CD4-positive, alpha-beta T cell treated with Interleukin-12 subunit alpha and Interleukin-12 subunit beta, for 1 hour (primary cell): ENCODE measurements at places on chromosomes 1 and 21.
A peak's percentile ranks its signal among the peaks of the same experiment; 100 is the strongest.

GRCh38 chr1:211326528-211327345, at the start of gene TRAF5:
Gene TRAF5 (plus strand): TSS chr1:211326833. CDS start chr1:211353240, 26,407 bp downstream.
- DNase-seq, result peak; percentile 56

- DNase-seq, result no peak
Measured at GRCh38 chr1:175207971-175208370, 15.4 kb upstream of the KIAA0040 start.

- DNase-seq, result no peak
Measured at GRCh38 chr1:46487818-46488218, 1.8 kb upstream of the DMBX1 start.

- peak; percentile 62 for DNase-seq
Measured at GRCh38 chr1:110339407-110340206, 430 bp downstream of the RBM15 start.

- no peak for DNase-seq
Measured at GRCh38 chr1:236377832-236378535, 16.1 kb upstream of the EDARADD start.

DNA sequence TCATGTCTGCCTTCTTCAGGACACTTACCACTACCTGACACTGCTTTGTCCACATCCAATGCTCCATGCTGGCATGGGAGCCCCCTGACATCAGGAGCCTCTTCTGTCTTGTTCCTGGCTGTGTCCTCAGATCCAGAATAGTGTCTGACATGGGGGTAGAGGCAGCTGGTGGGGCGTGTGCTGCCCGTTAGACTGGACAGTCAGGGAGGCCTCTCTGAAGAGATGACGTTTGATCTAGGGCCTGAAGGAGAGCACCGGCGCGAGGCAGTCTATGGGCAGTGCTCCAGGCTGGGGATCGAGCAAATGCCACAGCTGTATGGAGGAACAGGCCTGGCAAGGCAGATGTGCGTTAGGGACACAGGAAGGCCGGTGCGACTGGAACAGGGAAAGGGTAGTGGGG, 16.6 kb downstream of the SLC9A1 start:
- no peak for DNase-seq

DNA sequence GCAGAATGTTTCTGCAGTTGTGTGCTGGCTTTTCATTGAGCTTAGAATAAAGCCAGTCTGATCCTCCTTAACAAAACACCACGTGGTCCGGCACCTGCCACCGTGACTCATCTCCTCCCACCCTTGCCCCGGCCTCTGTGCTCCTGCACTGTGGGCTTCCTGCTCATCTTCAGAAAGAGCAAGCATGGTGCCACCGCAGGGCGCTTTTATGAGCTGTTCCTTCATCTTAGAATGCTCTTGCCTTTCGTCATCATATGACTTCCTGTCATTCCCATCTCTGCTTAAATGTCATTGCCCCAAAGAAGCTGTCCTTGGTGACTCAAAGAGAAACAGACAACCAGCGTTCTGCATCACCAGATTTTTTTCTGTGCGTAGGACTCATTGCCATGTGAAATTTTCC, 117.8 kb downstream of the HHAT start:
- peak; percentile 60 for DNase-seq

GRCh38 chr1:243213045-243213787, 41.9 kb downstream of the CEP170 start:
- no peak for DNase-seq

DNA sequence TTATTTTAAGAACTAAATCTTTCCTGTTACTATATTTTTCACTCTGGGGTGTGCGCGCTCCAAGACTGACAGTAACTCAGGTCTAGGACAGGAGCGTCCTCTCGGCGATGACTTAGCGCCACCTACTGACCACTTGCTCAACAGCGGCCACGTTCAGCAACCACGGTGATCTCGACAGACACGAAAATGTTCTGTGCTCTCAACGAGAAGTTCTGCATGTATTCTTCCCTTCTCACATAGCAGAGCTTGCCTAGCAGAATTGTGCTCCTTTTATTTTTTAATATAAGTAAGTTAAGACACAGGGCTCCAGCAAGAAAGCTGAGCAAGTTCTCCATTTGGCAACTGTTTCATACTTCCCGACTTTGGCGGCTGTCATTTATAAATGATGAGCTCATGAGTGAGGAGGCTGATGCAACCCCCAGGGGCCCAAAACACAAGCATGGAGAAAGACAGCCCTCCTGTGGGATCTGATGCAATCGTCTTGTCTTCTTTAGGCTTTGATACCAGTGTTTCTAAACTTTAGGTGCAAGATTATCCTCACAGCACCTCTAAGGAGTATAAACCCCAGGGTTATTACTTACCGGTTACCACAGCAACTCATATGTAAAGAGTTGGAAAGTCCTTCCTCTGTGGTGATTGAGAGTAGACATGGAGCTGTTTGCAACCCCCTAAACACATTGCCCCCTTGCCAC, 92.6 kb downstream of the HHIPL2 start:
- DNase-seq, result peak; percentile 84

DNA sequence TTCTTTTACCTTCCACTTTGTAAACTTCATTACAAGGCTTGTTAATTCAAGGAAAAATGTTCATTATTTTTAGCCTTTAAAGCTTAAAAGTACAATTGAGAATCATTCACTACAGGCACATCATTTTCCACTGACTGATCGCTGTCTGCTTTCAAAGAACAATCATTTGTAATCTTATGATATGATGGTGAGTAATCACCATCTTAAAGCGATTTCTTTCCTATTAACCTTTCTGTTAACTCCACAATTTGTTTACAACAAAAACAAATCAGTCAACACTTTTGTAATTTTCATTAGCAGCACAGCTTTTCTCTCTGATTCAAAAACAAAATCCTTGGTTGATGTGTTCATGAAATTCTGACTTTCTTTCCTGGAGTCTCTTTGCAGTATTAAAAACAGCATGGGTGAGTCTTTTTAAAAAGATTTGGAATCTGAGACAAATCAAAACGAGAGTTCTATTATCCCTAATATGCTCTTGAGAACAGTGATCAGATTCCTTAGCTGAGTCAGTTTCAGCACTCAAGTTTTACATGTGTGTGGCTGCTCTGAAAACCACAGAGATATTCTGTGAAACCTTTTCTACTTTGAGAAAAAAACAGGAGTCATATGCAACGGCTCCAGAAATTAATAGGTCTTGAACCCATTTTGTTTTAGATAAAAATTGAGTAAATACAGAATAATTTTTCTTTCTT, 145.8 kb upstream of the TMPRSS15 start:
- no peak for DNase-seq

DNA sequence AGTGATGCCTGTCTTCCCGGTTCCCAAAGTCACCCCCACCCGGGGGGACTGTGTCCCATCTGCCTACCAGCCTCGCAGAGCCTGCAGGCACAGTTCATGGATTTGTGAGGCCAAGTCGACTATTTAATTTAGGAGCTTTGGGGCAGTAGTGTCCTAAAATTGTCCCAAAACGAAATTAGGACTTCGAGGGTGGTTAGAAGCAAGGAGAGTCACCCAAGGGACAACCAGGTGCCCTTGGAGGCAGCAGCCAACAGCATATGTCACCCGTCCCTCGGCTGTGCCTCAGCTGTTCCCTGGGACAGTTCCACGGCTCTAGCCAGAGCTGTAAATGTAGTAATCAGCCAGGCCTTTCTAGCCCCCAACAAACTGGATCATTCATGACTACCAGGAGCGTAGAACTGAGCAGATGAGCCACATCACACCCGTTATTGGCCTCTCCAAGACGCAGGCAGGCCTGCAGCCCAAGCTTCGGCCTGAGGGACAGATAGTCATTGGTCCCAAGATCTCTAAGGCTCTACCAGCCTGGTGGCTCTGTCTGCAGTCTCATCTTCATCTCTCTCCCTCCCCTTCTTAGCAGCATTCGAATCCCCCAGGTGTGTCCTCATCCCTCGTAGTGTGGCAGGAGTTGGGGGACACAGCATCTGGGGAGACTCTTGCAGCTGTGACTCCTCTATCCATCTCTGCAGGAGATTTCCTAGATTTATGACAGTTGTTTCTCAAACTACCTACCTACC, 2.9 kb downstream of the PAX7 start:
- DNase-seq, result no peak

DNA sequence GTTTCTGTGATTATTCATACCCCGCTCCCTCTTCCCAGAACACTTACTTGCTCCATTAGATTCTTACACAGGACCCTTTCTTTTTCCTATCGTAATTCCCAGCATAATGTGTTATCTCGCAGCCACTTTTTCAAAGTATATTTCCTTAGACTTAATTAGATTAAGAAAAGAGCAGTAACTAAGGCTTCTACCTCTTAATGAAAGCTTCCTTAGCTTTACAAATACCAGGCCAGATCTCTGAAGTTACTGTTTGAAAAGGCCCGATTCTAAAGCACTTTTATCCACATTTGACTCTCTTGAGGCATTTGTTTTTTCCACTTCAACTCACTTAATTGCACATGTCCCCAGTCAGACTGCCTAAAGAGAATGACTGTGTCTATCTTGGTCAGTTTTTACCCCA, 1264.3 kb upstream of the ADGRL2 start:
- DNase-seq, result no peak

DNA sequence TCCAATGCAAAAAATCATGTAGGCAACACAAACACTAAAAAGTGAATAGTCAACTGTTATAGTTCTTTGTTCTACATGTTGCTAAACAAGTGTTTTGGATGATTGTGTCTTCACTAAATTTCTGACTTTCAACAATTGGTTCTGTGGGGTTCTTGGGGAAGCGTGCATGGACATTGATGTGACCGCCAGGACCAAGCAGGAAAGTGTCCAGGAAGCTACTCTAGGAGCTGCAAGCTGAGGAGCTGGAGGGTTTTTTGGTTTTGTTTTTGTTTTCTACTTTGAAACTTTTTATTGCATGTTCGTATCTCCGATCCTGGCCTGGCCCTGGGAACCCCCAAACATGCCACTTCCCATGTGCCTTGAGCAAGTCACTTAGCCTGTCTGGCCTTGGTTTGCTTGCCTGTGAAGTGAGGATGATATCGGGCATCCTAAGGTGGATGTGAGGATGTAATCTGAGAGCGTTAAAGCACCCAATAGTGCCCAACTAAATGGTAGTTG, 8.0 kb downstream of the TMPRSS3 start:
- no peak for DNase-seq

DNA sequence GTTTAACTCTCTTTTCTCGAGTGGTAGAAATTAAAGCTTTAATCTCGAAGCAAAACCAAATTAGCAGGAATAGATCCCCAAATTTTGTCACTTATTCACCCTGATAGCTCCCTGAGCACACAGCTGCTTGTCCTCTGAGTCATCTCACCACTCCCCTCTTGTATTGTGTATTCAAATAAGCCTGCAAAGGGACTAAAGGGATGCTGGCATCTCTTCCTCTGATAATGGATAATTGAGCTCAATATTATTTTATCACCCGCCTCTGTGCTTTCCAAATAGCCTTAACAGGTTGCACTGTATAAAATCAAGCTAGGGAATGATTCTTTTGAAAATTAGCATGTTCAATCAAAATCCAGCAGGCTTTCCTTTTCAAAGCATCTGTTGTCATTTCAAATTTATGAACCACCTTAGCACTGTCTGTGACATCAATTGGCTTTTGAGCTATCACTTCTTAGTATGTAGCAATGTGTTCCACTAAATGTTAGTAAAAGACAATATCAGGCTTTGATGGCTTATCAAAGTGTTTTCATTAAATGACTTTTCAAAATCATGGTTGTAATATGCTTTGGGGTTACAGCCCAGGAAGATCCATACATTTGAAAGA, 561.6 kb downstream of the PLA2G4A start:
- no peak for DNase-seq

- DNase-seq, result no peak
Measured at GRCh38 chr1:80218112-80218511, 1211.6 kb upstream of the ADGRL4 start.

GRCh38 chr1:183103577-183103976, 80.4 kb downstream of the LAMC1 start:
- no peak for DNase-seq

- DNase-seq, result no peak
Measured at GRCh38 chr1:91499904-91500755, 521 bp upstream of the CDC7 start.

DNA sequence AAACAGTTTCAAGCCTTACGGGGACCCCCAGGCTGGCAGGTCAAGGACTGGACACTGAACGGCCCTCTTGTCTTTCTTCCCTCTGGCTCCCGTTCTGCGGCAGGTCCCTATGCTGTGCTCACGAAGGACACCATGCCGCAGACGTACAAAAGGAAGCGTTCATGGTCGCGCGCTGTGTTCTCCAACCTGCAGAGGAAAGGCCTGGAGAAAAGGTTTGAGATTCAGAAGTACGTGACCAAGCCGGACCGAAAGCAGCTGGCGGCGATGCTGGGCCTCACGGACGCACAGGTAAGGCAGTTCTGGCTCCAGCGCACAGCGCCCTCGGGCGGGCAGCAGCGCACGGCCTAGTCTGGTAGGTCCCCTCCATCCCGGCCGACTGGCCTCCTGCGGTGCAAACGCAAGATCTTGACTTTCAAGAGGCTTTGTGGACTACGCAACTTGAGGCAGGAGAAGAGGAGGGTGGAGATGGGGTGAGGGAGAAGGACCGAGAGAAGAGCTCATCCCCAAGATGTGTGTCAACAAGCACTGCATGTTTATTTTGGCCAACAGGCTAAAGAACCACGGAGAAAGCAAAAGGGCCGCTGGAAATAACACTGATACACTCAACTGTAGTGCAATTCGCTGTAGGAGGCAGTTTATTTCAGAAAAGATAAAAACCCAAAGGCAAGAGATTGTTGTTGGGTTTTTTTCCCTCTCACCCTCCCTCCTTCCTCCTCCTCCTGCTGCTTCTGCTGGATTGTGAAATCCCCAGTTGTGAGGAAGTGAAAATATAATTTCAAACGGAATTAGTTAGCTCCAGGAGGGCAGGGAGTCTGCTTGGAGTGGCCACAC, 3.0 kb downstream of the HLX start:
- DNase-seq, result no peak

DNA sequence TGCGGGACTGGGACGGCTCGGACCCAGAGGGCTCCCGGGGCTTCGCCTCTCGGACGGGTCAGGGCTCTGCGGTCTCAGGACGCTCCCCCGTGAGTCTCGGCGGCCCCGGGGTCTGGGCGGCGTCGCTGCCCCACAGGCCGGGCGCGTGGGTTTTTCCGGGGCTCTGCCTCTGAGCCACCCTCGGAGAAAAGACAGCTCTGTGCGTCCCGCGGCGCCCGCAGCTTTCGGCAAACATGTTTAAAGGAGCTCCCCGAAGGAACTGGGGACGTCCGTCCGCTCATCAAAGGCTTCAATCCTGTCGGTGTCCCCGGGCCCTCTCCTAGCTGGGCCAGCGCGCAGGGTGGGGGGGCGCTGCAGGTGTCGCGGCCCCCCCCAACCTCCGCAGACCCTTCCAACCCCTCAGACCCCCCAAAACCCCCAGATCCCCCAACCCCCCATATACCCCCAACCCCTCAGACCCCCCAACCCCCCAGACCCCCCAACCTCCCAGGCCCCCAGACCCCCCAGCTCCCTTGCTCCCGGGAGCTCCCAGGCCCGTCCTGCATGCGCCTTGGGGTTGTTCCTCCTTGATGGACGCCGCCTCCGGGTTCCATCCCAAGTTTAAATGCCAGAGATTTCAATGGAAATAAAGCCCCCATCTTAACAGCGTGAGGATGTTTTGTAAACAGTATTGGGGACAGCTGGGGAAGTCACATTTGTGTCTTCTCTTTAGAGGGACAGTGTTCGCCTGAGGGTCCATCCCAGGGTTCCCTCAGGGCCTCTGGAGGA, 996 bp upstream of the C1orf159 start:
- peak; percentile 30 for DNase-seq

- no peak for DNase-seq
Measured at GRCh38 chr1:91854852-91855534, 31.0 kb downstream of the TGFBR3 start.

- DNase-seq, result no peak
Measured at GRCh38 chr1:202941372-202941771, 14.3 kb upstream of the KLHL12 start.

GRCh38 chr1:8822373-8823294, 5.2 kb upstream of the RERE start:
- no peak for DNase-seq
